ENCODE measurements at places on chromosomes 16 and 17.
A peak's percentile ranks its signal among the peaks of the same experiment; 100 is the strongest.

- DNase-seq: no peak
These were observed 175.3 kb upstream of the CDH13 start for GRCh38 chr16:82451449-82451848.

DNA sequence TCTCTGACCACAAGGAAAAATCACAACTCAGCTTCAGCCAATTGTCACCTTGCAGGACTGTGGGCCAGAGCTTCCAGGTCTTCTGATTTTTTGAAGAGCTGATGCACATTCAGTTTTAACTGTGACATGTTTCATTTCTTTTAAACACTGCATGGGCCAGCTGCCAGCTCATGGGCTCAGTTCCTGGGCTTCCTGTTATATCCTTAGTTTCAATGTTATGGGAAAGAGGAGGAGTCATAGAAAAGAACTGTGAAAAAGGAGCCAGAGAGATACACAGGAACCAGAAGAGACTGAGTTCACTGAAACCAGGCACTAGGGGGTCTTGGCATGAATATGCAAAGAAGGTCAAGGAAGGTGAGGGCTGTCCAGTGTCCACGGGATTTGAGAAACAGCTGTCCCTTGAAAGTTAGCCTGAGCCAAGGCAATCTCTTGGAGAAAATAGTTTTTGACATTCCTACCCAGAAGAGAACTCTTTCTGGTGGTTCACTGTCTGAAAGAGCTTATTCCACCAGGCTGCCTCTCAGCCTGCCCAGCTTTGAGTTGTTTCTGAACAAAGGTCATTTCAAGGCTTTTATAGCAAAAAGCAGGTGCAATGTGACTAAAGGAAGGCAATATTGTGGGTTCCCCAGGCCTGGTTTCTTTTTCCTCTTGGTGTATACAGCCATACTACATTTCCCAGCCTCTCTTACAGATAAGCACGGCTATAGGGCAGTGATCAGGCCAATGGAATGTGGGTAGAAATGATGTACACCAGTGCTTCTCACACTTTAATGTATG is 10.5 kb downstream of the PDILT start:
- DNase-seq: no peak

GRCh38 chr16:15988268-15989013 is 39.0 kb downstream of the ABCC1 start:
- no peak for DNase-seq

- no peak for DNase-seq
These were observed 1.3 kb upstream of the BTBD17 start for GRCh38 chr17:74362810-74363498.

DNA sequence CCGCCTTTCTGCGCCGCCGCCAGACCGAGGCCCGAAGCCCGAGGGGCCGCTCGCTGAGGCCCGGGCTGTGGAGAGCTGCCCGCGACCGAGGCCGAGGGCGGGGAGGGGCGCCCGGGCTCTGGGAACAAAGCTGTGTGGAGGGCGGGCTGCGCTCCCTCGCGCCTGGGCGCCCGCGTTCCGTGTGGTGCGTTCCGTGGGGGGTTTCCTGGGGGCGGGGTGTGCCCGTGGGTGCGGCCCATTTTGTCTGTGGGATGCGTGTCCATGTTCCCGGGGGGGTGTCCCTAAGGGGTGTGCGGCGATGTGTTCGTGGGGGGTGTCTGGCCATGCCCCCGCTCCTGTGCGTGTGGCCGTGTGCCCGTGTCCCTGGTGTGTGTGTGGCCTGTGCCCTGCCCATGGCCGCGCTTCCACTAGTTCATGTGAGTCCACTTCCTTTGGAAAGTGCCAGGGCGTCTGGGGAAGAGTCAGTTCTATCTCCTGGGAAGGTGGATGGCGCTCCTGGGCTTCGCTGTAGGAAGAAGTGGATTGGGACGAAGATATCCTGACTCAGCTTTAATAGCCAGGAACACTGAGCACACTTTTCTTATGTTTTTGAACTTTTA is 520 bp downstream of the JPT2 start:
- peak; percentile 68 for DNase-seq

- DNase-seq: no peak
These were observed 192 bp downstream of the FASN start for GRCh38 chr17:82097919-82098168.

DNA sequence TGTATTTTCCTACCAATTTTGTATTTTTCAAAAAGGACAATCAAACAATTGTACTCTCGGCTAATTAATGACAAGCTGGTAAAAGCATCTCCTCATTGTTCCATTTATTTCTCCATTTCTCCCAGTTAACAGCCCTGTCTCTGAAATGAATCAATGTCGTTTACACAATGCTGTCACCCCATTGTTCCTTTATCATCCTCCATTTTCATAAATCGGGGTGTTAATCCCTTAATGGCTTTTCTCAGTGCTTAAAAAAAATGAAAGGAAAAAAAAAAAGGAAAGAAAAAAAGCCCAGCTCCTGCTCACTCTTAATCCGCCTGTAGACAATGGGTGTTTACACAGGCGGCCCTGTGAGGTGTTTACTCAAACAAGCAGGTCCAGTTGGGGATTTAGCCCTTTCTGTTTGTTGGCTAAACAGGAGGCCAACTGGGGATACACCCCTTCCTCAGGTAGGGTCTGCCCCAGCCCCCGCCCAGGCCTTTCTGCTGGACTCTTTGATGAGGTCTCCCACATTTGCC is 86.8 kb upstream of the SALL1 start:
- DNase-seq: no peak

- DNase-seq: no peak
These were observed 110.2 kb upstream of the CACNG3 start for GRCh38 chr16:24145927-24146326.

GRCh38 chr17:28552176-28552999 is at the start of gene UNC119:
TSS of gene UNC119 (minus strand) at chr17:28552624. CDS start at chr17:28552557, 67 bp downstream.
- peak; percentile 54 for DNase-seq

GRCh38 chr16:80803339-80804055 is 901 bp downstream of the CDYL2 start:
- DNase-seq: peak; percentile 43

GRCh38 chr17:65472666-65473309 is 88.7 kb downstream of the AXIN2 start:
- peak; percentile 93 for DNase-seq

DNA sequence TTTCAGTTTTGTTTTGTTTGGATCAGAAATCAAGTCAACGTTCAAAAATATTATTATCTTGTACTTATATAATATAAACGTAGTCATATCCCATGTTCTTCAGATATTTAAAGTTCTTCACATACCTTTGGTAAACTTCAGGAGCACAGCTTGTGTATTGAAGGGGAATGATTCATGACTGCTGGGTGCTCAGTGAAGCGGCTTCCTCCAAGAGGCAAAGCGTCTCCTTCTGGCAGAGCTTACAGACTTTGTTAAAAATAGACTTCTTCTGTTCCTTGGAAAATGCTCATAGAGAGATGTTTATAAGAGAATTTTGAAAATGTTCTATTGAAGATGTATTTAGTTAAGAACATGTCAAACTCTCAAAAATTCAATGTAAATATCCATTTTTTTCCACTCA is 155.6 kb upstream of the CNTNAP4 start:
- DNase-seq: no peak

DNA sequence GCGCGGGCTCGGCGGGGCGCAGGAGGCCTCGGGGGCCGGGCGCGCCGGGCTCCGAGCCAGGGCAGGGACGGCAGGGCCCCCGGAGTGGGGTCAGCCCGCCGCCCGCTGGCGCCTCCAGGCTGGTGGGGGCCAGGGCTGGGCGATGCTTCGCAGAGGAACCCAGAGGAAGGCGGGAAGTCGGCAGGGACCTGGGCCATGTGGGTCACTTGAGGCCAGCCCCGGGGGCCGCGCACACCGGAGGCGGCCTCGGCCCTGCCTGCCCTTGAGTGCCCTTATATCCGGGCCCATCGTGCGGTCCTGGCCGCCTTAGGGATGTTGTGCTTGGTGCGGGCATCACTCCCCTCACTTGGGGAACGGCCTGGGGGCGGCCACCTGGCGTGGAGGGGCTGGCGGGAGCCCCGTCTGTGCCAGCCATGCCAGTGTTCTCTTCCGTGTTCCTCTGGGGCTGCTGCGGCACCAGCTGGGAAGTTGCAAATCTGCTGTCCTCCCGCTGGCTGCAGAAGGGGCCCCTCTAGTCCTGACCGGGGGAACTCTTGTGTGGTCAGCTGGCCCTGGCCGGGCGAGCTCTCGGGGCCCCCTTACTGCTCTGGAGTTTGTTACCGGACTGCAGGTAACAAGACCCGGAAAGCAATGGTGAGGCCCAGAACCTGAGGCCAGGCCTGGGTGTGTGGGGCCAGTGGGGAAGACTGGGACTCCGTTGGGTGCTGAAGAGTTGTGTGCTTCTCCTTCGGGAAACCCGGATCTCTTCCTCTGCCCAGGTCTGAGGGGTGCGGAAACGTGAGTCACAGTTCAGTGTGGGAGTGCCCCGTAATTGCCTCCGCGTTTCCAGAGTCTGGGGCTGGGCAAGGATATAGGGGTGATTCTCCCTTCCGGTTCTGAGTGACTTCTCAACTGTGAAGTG is 849 bp downstream of the CAPN15 start:
- DNase-seq: peak; percentile 54

- no peak for DNase-seq
These were observed 106.0 kb downstream of the COPRS start for GRCh38 chr17:31753011-31753410.

DNA sequence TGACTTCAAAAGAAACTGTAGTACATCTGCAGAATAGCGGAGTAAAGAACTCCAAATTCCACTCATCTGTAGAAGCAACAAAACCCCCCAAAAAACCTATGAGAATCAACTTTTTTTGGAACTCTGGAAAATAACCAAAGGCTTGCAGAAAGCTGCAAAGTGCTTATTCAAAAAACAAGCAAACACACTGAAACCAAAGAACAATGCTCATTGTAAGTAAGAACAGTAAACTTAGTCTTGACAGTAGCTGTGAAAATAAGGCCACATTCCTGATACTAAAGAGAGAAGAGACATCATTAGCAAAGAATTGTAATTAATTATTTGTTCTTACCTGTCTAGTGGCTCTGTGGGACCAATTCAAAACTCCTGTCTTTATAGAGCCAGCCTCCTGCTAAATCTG is 534.3 kb upstream of the C16orf82 start:
- no peak for DNase-seq

DNA sequence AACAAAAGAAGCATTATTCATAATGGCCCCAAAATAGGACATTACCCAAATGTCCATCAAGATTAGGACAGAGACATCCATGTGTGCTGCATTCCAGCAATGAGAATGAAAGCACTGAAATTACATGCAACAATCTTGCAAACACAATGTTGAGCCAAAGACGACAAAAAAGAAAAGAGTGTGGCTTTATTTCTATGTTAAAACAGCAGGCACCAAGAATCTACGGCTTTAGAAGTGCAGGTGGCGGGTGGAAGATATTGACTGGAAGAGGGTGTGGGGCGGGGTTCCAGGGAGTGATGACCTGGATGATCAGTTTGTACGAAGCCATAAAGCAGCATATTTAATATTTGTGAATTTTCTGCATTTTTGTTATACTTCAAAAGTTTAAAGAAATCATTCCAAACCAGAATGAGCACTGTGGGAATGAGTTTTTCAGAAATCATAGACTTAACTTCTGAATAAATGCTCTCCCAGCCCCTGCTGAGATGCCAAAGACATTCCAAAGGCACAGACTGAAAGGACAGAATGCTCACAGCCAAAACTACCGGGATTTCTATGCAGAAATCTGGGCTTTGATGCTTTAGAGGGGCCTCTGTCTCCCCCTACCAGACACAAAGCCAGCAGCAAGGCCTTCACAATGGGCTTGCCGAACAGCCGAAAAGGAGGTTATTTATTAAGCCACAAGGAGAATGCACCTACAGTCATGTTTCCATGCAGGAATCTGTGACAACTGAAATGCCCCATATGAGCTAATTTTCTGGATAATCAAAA is 361.6 kb downstream of the GRIN2A start:
- DNase-seq: no peak

DNA sequence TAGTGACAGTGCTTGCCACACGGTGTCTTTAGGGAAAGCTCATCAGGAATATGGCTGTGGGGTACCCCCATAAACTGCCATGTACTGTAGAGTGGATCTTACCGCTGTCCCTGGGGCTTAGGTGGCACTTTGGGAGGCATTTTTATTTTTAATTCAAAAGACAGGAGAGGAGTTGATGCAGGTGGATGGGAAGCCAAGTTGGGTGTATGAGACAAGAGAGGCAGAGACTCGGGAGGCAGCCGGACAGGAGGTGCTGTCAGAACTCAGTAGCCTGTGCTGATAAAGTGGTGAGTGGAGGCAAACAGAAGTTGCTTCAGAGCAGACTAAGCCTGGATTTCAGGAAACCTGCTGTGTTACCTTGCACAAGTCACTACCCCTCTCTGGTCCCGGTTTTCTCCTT is 185.9 kb downstream of the TMEM132E start:
- DNase-seq: no peak

GRCh38 chr16:21033264-21033663 is 117.4 kb downstream of the DNAH3 start:
- DNase-seq: no peak

DNA sequence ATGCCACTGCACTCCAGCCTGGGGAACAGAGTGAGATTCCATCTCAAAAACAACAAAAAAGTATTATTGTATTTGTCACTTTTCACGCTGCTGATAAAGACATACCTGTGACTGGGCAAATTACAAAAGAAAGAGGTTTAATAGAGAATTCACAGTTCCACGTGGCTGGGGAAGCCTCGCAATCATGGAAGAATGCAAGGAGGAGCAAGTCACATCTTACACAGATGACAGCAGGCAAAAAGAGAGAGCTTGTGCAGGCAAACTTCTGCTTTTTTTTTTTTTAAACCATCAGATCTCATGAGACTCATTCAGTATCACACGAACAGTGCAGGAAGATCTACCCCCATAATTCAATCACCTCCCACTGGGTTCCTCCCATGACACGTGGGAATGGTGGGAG is 41.5 kb upstream of the ETV4 start:
- peak; percentile 88 for DNase-seq

- no peak for DNase-seq
These were observed 37.2 kb downstream of the ACSM1 start for GRCh38 chr16:20660325-20660724.

DNA sequence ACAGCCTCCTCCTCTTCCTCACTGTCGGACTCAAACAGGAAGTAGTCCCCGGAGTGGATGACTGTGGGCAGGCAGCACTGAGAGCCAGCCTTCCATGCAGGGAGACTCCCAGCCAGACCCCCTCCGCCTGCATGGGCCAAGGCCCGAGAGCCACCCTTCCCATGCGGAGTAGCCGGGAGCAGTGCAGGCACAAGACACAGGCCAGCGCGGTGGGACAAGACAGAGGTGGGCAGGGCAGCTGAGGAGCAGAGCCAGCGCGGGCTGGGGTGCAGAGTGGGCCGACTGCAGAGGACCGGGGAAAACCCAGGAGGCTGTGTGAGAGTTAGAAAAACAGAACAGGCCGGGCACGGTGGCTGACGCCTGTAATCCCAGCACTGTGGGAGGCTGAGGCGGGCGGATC is 17.6 kb downstream of the CTU2 start:
- no peak for DNase-seq

DNA sequence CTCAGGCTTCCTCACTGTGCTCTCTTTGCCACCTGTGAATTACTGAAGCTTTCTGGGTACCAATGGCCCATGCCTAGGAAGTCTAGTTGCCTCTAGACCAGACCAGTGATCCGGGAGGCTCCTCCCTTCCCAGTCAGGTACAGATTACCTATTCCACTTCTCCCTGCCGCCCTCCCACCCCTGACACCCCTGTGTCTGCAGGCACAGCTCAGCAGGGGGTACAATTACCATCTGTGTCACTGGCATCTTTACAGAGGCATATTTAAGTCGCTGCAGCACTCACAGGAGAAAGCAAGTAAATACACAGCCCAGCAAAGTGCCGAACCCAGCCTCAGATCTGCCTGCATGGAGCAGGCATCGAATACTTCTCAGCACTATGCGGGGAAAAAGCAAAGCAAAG is 5.3 kb upstream of the WSCD1 start:
- no peak for DNase-seq
